ENCODE measurements at places on chromosomes 6 and 20.

- no peak for DNase-seq
Observed at GRCh38 chr6:90938122-90938521, 351.2 kb upstream of the MAP3K7 start.

- DNase-seq, result peak; percentile 77
Observed at GRCh38 chr6:46325561-46326530, 155.1 kb upstream of the ENPP5 start.

GRCh38 chr6:170072246-170072645, 218.6 kb downstream of the DLL1 start:
- no peak for DNase-seq

- DNase-seq, result no peak
Observed at GRCh38 chr20:47354714-47355488, 1.6 kb downstream of the ZMYND8 start.

- no peak for DNase-seq
Observed at GRCh38 chr6:157658301-157658700, 164.7 kb upstream of the SNX9 start.

- DNase-seq, result no peak
Observed at GRCh38 chr20:60541991-60542390, 583.8 kb downstream of the CDH26 start.

- no peak for DNase-seq
Observed at GRCh38 chr6:47376930-47377329, 67.2 kb upstream of the TNFRSF21 start.

DNA sequence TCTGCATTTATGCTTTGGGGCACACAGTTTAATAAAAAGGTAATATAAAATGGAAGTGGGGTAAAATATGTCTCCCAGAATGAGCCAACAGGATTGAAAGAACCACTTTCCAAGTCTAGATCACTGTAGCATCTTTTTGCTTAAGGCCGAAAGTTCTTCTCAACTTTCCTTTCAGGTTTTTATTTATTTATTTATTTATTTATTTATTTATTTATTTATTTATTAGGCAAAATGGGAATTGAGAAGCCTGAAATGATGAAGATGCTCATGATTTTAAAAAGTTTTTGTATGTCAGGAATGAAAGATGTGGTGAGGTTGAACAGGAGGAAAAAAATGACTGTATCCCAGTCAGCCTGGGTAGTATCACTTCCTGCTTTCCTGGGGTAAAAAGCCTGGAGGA, 24.0 kb downstream of the TSHZ2 start:
- no peak for DNase-seq

DNA sequence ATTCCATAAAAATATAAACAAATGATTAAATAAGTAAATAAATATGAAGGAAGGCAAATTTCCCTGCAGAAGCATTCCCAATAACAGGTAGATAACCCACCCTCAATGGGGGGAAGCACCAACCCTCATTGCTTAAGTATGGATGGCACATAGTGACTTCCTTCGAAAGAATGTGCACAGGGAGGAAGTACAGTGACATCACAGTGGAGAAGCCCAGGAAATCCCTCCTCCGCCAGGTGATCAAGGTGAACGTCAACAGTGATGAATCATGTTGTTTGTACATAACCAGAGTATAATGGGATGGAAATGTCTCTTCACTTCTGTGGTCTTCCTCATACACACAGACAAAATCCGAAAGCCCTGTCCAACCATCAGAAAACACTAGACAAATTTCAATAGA, 267.9 kb downstream of the THBS2 start:
- DNase-seq, result no peak

GRCh38 chr6:21808045-21808470, 214.5 kb downstream of the SOX4 start:
- DNase-seq, result peak; percentile 69

DNA sequence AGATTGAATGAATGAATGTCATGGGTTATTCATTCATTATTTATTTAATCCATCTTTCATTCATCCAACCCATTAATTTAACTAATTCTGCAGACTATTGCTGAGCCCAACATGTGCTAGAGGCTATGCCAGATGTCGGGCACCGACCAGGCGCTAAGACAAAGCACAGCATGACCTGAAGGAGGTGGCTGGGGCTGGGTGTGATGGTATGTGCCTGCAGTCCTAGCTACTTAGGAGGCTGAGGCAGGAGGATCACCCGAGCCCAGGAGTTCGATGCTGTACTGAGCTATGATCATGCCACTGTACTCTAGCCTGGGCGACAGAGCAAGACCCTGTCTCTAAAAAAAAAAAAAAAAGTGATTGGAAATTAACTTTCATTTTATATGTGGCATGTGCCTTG, 5.7 kb upstream of the SLC22A7 start:
- no peak for DNase-seq

DNA sequence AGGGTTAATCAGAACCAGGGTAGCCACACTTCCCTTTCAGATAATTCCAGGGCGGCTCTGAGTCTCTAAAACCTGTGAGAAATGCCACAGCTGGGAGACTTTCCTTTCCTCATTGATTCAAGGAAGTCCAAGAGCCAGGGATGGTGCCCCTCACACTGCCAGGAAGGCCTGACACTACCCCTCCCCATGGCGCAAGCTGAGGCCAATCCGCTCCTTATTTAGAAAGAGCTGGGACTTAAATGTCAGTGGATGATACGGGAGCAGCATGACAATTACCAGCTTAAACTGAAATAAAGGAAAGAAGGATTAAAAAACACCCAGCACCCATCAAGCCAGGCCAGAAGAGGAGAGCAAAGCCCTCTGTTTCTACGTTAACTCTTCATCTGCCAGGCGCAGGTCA, 244.4 kb downstream of the LRFN2 start:
- DNase-seq, result no peak

- DNase-seq, result no peak
Observed at GRCh38 chr6:88211446-88211845, 45.3 kb upstream of the CNR1 start.

- no peak for DNase-seq
Observed at GRCh38 chr6:72944660-72945059, 280.6 kb downstream of the KHDC1L start.

DNA sequence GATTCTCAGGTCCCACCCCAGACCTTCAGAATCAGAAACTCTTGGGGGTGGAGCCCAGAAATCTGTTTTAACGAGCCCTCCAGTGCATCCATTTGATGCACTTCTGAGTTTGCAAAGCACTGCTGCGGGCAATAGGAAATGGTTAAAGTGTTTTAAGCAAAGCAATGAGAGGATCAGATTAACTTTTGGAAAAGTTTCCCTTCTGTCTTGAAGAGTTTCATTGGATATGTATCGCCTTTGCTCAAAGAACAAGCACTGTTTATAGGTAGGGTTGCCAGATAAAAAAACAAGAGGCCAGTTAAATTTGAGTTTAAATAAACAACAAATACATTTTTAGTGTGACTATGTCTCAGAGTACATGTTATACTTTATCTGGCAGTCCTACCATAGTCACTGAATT, 226.0 kb downstream of the BMP7 start:
- no peak for DNase-seq

- DNase-seq, result no peak
Observed at GRCh38 chr6:80437221-80437620, 330.8 kb downstream of the BCKDHB start.

DNA sequence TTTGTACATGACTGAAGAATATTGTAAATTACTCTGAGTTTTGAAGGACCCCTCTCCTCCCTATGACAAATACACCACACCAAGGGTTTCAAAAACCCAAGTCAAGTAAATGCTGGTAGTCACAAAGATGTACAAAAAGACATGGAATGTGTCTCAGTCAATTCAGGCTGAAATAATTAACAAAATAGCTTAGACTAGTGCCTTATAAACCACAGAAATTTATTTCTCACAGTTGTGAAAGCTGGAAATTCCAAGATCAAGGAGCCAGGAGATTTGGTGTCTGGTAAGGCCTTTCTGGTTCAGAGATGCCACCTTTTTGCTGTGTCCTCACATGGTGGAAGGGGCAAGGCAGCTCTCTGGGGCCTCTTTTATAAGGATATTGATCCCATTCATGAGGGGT, 202.3 kb upstream of the RIN2 start:
- DNase-seq, result no peak

GRCh38 chr20:5831539-5832237, 81.5 kb downstream of the SHLD1 start:
- DNase-seq, result no peak

GRCh38 chr6:157491571-157492232, 110.7 kb downstream of the ZDHHC14 start:
- no peak for DNase-seq

DNA sequence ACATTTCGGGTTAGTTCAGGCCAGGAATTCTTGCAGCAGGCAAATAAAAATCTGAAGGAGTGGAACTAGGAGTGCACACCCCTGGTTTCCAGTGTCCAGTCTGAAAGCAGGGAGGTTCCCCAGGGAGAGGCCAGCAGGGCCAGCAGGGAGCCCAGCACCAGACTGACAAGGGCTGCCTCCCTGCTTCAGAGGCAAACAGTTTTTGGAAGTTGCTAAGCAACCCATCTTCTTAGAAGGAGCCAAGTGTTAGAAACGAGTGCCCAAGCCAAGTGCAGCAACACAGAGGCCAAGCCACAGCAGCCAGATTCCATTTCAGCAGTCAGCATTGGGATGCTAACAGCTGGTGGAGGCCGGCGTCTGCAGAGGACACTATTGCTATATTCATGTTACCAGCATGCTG, 179.1 kb downstream of the SYNDIG1 start:
- no peak for DNase-seq

- DNase-seq, result peak; percentile 39
Observed at GRCh38 chr6:116218172-116218633, 35.7 kb downstream of the TSPYL4 start.

DNA sequence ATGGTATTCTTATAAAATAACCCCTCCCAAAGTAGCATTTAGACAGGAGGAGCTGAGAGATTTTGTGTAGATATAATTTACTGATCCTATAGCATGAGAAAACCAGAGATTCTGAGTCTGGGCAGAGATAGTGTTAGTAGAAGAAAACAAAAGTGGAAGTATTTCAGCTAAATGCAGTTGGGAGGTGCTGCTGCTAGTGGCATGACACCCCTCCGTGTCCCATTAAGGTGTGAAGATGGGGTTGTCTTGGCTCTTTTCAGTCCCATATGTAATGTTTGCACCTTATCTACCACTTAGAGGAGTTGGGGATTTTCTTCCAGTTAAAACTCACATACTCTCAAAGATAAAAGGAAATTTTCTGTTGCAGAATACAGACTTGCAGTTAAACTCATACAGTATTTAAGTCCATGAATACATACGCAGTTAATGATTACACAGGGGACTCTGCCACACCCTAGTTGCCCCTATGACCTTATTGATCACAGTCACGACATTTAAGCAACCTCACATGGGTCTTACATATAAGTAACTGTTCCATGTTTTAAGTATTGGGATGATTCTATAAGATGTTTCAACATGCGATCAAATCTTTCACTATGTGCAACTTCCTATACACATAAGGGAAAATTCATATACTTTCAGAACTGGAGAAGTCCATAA, 11.5 kb downstream of the TAAR2 start:
- DNase-seq, result no peak

- no peak for DNase-seq
Observed at GRCh38 chr6:56807326-56807988, 147.4 kb upstream of the BEND6 start.

DNA sequence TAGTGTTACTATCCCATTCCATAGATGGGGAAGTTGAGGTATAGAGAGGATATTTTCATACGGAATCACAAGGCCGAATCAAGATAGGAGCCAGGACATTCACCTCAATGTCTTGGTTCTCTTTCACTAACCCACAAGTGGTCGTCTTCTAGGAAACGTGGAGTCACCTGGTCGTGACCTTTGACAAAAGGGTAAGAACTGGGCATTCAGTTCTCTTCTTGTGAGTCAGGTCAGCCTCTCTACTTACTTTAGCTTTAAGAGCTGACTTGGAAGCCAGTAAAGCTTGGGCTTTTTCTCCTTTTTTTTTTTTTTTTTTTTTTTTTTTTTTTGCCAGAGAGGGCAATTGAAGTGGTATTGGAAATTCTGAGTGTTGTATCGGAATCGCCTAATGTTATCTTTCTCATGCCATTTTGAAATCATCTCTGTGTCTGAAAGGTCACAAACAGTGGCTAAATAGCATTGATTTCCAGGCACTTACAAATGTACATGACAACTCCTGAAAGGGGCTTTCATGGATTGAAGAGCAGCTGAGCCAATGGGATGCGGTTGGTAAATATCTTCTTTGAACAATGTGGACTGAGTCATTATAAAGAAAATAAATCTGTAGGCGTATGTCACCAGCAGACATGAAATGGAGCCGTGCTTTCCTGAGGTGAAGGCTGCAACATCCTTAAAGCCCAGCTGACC, 356.9 kb downstream of the KIF16B start:
- DNase-seq, result no peak

- no peak for DNase-seq
Observed at GRCh38 chr6:36149476-36149875, 19.2 kb downstream of the MAPK13 start.

DNA sequence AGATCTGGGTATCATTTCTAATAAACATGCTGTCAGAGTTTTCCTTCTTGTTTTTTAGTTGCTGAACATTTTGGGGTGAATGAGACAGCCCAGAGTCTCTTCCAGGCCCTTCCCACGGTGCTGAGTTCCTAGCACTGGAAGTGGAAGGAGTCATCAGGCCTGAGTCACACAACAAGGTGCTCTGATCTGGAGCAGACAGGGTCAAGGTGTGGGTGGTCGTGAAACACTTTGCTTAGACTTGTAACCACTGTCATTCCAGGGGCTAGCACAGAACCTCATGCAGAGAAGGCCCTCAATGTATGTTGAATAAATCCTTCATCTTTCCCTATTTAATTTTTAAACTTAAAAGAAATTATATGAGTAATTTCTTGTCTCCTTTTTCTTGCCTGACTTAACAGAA, 60.6 kb downstream of the TXLNB start:
- DNase-seq, result no peak

DNA sequence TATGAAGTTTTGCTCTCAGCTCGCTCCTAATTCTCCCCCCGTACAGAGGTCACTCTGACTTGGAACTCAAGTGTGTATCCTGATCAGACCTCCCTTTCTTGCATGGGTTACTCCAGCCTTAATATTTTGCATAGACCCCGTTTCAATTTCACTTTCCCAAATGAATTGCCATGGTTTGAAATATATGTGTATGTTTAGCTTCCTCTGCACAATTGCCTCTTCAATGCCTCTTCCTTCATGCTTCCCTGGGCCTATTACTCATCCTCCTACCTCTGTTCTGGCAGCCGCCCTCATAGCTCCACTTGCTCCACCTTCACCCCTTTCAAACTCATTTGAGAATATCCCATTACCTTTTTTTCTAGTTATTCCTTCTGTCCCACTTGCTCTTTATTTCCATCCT, 90.0 kb upstream of the SAMD5 start:
- DNase-seq, result peak; percentile 47

- DNase-seq, result no peak
Observed at GRCh38 chr6:159089909-159090308, 45.1 kb upstream of the TAGAP start.

All from kidney glomerular epithelial cell (primary cell).